MM.1S (cell line): ENCODE measurements at places on chromosomes 4 and X.
A peak's percentile ranks its signal among the peaks of the same experiment; 100 is the strongest.

DNA sequence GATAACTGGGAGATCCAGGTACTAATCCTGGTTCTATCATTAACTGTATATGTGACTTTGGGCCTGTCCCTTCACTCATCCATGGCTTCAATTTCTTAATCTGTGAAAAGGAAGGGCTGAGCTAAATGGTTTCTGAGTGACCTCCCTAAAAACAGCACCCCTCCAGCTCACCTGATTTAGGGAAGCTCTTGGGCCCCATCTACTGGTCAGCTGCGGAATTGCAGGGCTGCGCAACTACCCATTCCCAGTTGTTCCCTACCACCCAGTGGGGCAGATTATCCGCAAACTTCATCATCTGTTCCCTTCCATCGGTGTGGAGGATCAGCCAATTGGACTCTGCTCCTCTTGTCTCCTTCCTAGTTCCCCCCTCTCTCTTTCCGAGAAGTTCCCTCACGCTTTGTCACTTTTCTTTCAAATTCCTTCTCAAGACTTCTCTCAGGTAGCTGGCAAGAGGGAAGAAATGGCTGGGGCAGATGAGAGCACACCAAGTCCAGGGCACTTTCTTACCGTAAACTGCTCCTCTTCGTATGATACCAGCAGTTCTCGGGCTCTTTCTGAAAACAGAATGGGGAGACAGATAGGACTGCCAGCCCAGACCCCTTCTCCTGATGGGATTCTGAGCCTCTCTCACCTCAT, 5.8 kb downstream of the LAS1L start:
- DNase-seq = peak; percentile 55

DNA sequence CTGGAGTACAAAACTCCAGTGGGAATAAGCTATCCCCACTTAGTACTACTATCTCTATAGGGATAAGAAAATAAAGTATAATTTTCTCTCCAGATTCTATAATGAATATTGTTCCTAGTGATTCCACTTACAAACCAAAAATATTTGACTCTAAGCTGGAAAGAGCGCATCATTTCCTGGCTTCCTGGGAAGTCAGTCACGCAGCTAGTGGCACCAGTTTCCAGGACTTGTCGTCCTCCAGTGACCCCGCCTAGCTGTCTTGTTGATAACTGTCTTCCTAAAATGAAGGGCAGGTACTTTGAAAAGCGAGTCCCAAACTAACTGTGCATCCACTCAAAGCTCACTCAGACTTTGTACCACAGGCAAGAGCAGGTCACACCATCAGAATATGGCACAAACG, 39.3 kb downstream of the LNX1 start:
- DNase-seq = no peak

GRCh38 chrX:54944816-54945215, 24.2 kb downstream of the TRO start:
- no peak for DNase-seq

DNA sequence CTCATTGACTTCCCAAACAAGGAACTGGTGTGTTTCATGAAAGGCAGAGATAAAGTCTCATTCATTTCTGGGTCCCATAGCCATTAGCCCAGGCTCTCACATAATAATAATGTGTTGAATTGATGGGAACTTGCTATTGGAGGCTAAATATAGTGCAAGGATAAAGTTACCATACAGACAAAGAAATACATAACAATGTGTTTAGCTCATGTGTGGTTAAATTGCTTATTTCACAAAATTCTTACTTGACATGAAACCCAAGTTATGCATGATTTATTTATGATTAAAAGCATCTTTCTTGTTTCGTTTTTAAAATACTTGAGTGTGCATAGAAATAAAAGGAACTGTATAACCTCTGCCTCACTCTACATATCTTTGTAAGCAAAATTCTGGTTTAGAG, 37.3 kb upstream of the LPAR4 start:
- DNase-seq = peak; percentile 37

GRCh38 chr4:3426465-3427133, 15.2 kb upstream of the HGFAC start:
- DNase-seq = no peak

- DNase-seq = no peak
Measured at GRCh38 chrX:73400136-73400748, 46.6 kb upstream of the CDX4 start.

- DNase-seq = no peak
Measured at GRCh38 chr4:120753854-120754253, 168.7 kb downstream of the PRDM5 start.

DNA sequence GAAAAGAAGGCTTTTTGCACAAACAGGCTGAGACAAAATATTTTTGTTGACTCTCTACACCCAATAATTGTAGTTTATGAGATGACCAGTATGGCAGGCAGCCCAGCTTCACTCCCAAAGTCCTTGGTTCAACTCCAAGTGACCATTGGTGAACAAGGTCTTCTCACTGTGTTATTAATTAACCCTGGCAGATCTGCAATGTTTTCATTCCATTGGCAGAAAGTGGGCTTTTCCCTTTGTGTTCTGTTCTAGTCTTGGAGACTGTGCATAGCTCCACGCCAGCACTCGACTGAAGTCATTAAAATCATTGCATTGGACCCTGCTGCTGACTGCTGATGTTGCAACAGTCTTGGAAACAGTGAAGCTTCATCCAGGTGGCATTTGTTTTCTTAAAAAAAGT, 277.3 kb upstream of the HAND2 start:
- no peak for DNase-seq

- no peak for DNase-seq
Measured at GRCh38 chr4:15890246-15890829, 48.2 kb downstream of the FGFBP1 start.

GRCh38 chr4:15551740-15552446, 82.2 kb downstream of the CC2D2A start:
- DNase-seq = no peak

- no peak for DNase-seq
Measured at GRCh38 chrX:140815868-140816267, 106.3 kb downstream of the LINC00632 start.

DNA sequence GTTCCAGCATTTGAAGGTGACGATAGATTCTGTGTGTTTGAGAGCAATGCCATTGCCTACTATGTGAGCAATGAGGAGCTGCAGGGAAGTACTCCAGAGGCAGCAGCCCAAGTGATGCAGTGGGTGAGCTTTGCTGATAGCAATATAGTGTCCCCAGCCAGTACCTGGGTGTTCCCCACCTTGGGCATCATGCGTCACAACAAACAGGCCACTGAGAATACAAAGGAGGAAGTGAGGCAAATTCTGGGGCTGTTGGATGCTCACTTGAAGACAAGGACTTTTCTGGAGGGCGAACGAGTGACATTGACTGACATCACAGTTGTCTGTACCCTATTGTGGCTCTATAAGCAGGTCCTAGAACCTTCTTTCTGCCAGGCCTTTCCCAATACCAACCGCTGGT, 142.0 kb downstream of the PLS3 start:
- DNase-seq = no peak

GRCh38 chrX:39772057-39772832, 325.5 kb downstream of the BCOR start:
- peak; percentile 61 for DNase-seq

GRCh38 chr4:88110826-88111225, 47.6 kb downstream of the ABCG2 start:
- peak; percentile 58 for DNase-seq

DNA sequence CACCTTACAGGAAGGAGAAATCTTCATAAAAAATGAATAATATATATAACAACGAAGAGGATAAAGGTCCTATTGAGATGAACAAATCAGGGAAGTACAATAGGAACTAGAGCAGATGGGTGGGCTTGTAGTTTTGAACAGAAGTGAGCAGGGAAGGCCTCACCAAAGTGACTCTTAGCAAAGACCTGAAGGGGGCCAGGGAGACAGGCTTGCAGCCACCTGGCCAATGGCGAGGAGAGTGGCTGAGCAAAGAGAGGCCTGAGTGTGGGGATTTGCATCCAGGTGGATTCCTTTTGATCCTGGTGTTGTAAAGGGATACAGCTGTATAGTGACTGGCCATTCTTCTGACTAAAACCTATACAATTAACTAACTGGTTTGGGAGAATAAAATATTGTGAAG, 354.1 kb downstream of the CAMK2D start:
- DNase-seq = no peak

GRCh38 chrX:128754130-128754529, 701.9 kb upstream of the ACTRT1 start:
- no peak for DNase-seq

DNA sequence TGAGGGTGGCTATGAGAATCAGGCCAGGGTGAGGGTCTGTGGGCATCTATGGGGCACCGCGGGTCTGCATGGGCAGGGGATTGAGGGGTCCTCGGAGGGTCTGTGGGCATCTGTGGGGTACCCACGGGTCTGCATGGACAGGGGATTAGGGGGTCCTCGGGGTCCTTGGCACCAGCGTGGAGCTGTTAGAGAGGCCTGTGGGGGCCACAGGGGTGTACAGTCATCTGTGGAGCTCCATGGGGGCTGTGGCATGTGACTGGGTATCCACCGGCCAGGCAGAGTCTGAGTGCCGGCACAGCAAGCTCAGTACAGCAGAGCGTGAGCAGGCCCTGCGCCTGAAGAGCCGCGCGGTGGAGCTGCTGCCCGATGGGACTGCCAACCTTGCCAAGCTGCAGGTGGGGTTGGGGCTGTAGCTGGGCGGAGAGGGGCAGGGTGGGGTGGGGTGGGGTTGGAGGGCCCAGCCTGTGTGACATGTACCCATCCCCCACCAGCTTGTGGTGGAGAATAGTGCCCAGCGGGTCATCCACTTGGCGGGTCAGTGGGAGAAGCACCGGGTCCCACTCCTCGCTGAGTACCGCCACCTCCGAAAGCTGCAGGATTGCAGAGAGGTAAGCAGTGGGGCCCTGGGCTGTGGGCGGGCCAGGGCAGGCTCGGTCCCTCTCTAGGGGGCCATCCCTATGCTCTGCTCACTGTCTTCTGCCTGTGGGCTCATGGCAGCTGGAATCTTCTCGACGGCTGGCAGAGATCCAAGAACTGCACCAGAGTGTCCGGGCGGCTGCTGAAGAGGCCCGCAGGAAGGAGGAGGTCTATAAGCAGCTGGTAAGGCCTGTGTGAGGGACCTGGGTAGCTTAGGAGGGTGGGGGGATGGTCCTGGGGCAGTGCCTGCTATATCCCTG, 12.9 kb downstream of the CCDC22 start:
- no peak for DNase-seq

DNA sequence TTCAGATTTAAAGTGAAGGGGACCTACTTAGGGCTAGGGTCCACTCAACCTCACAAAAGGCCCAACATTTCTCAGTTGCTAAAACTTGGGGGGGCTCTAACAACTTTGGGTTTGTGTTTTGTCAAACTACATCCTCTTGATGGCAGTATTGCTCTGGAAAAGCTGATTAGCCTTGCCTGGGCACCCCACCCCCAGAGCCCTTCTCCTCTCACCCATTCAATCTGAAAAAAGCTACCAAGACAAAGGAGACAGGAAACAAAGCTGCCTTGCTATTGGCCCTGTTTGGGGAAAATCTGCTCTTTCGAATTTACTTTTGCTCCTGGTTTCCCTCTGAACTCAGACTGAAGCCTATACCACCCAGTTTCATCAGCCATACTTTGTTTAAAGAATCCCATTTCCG, 195.2 kb upstream of the STK26 start:
- peak; percentile 87 for DNase-seq
